ENCODE measurements at places on chromosomes 6 and 20.

GRCh38 chr6:86712039-86712438 lies 225.3 kb upstream of the HTR1E start:
- no peak for DNase-seq

DNA sequence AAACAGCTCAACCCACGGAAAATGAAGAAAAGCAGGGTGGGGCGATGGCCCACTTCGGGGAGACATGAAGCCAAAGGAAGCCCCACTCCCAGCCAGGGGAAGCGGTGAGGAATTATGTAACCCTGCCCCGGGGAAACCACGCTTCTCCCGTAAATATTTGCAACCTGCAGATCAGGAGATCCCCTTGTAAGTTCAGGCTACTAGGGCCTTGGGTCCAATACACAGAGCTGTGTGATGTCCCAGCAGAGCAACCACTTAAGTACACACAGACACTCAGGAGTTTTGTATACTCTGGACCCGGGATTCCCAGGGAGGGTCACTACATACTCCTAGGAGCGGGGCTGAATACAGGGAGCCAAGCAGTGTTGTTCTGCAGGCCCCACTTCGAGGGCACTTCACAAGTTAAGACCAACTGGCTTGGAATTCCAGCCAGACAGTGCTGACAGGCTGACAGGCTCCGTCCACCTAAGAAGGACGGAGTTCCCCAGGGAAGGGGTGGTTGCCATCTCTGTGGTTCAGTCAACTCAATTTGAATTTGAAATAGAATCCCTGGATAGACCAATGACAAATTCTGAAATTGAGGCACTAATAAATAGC lies 301.4 kb upstream of the THEMIS start:
- no peak for DNase-seq

DNA sequence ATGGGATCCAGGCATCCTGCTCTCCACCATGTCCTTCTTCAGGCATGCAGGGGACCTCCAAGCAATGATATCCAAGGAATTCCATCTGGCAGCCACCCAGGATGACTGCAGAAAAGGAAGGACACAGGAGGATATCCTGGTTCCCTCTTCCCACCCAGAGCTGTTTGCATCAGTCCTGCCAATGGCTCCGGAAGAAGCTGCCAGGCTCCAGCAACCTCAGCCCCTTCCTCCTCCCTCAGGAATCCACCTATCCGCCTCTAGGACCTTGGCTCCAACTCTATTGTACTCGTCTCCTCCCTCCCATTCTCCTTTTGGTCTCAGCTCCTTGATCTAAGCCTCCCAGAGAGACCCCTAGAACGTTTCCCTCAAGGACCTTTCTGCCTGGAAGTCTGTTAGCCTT lies 733 bp upstream of the PSORS1C2 start:
- no peak for DNase-seq

DNA sequence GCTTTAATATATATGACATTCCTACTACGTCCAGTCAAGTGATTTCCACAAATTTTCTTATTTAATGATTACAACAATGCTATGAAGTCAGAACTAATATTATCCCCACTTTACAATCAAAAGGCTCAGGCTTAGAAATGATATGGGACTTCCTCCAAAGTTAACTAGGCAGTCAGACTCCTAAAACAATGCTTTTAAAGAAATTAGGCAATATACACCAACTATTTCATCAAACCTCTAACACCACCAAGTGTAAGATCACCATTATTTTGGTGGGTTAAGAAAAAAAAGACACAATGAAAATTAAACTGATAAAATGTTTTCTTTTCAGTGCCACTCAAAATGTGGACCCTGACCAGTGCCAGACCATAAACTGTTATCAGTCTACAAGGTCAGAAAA lies 256.1 kb upstream of the RUNX2 start:
- no peak for DNase-seq

GRCh38 chr6:79635232-79635543 lies 4.1 kb downstream of the SH3BGRL2 start:
- no peak for DNase-seq
